CD4-positive, alpha-beta T cell treated with Interleukin-17A for 1 hour (primary cell): ENCODE measurements at places on chromosomes 6 and 20.

- DNase-seq = no peak
Observed at GRCh38 chr6:138194287-138194686, 24.0 kb downstream of the PBOV1 start.

- DNase-seq = no peak
Observed at GRCh38 chr6:13397359-13398068, 69.2 kb upstream of the TBC1D7 start.

DNA sequence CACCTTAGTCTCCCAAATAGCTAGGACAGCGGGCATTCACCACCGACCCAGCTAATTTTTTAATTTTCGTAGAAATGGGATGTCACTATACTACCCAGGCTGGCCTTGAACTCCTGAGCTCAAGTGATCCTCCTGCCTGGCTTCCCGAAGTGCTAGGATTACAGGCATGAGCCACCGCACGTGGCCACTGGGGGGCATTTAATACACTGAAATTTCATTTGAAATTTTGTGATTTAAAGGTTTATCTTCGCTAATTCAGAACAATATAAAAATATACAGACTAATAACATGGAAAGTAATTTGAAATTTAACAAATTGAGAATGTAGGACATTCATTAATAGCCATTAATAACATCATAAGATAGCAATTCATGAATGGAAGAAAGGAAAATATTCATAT, 20.5 kb upstream of the TBC1D32 start:
- no peak for DNase-seq

GRCh38 chr6:111212625-111213024, 125.3 kb downstream of the SLC16A10 start:
- no peak for DNase-seq

- DNase-seq = no peak
Observed at GRCh38 chr20:47276851-47277534, 79.5 kb downstream of the ZMYND8 start.

DNA sequence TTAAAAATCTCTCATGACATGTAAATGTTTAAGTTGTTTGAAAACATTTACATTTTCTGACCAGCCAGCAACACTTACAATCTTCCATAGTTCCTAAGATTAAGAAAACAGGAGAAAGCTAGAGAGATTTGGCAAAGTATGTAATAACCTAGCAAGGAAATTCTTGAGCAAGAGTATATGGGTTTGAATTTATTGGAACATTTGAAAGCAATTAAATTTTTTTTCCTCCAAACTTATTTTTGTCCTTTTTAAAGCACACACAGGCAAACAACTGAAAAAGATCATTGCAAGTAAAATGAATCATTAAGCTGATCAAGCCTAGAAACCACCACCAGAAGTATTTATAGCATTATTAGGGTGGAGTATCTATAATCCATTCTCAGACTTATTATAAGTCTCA, 20.1 kb upstream of the ZNF217 start:
- no peak for DNase-seq
